B cell (primary cell): ENCODE measurements at places on chromosomes 5 and 9.

DNA sequence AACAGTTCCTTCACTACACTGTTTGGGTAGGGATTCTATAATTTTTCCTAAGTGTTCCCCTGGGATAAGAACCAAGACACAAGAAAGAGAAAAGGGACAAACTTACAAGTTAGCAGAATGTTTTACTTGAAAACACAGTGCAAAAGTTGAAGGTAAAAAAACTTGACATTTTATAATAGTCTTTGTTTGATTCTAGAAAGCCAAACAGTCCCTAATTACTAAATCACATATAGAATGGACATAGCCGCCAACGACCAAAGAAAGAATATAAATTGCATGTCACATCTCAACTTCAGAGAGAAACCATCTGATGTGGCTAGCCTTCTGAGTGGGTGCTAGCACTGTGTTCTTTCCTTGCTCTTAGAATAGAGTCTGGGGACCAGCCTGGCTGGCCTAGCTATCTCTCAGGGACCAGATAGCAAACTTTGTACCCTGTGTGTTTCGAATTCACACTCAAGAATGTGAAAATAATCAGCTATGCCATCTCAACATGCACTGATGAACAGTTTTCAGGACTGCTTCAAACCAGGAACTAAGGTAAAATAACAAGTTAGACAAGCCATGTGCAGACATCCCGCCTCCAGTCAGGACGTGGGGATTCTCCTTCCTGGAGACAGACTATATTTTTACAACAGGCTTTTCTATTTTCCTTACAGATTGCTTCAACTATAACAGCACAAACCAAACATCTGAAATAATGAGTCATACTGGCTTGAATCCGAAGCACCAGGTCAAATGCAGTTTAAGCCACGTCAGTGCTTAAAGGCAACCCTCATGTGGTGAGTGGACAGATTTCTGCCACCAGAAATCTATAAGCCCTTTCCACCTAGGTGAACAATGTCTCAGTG, 53.7 kb downstream of the LHFPL2 start:
- DNase-seq = no peak

DNA sequence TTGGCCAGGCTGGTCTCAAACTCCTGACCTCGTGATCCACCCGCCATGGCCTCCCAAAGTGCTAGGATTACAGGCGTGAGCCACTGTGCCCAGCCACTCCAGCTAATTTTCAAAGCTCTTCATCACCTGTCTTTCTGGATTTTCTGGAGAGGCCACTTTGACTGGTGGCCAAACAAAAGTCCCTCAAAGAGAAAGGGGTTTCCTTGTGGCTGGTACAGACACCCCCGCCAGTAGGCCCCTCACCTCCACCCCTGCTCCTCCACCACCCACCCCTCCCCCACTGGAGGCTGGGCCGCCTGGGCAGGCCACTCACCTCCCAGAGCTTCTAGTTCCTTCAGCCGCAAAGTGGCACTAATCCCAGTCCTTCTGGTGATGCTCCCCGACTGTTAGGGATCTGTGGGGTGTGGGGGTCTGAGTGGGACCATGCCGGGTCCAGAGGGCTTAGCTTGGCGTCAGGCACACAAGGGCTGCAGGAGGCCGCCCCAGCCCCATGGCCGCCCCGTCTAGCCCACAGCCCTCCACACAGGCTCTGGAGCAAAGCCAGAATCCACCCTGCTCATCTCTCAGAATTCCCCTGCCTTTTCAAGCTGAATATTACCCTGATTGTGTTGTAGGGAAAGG, 182.0 kb upstream of the IER5L start:
- no peak for DNase-seq

DNA sequence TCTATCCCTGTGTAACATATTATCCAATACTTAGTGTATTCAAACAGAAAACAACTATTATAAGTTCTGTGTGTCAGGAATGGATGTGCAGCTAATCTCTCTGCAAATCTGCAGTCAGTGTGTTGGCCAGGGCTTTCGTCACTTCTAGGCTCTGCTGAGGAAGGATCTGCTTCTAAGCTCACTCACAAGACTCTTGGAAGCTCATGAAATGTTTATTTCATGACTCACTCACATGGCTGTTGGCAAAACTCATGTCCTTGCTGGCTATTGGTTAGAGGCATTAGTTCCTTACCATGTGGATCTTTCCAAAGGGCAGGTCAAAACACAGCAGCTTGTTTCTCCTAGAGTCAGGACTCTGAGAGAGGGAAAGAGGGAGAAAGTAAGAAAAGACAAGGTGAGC, 367.4 kb upstream of the SMARCA2 start:
- DNase-seq = no peak

DNA sequence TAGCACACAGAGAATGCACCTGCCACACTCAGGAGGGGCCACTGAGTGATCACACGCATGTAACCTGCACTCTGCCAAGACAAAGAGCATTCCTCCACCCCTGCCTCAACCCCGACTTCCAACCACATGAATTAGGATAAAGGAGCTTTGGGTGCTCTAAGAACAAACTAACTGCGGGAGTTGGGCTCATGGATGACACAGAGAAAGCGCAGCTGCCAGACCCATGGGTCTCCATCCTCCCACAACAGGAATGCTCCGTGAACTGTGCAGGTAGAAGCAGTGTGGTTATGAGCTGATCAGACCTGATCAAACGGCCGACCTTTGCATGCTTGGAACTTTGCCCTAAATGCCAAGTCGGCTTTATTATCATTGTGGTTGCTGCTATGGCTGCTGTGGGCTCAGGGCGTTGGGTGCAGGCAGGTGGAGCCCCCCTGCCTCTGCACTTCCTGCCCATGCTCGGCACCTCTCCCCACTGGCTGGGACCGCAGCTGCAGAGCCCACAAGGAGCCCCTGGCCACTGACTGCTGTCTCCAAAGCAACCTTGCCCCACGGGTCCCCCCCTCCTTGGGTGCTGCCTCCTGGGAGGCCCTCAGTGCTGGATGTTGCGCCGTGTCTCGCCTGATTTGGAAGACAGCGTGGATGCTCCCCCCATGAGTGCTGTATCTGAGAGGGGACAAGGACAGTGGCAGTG, 2.6 kb upstream of the SLC6A3 start:
- no peak for DNase-seq

DNA sequence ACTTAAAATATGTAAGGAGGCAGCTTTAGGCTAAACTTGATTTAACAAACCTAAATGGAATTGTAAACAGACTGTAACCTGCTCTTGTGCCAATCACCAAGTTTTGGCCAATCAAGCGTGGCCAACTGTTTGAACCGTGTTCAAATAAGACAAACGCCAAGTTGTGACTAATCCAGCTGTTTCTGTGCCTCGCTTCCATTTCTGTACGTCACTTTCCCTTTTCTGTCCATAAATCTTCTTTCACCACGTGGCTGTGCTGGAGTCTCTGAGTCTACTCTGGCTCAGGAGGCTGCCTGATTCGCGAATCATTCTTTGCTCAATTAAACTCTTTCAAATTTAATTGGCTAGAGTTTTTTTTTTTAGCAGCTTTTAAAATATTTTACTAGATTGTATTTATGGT, 71.3 kb downstream of the LIX1 start:
- no peak for DNase-seq

GRCh38 chr5:123455095-123455494, 31.9 kb upstream of the CEP120 start:
- DNase-seq = no peak

GRCh38 chr9:76560481-76560922, 101.5 kb downstream of the GCNT1 start:
- no peak for DNase-seq
